ENCODE measurements at places on chromosomes 6 and 20. TPM values are rescaled to one million over a fixed set of nuclear protein-coding genes. Genes with fewer than 3 reads are reported as not detected.
A peak's percentile ranks its signal among the peaks of the same experiment; 100 is the strongest.

IMPG1 gene
- not detected for total RNA-seq

GRCh38 chr6:155273431-155273830 is 9.6 kb downstream of the CLDN20 start:
- DNase-seq, result peak; percentile 97

DNA sequence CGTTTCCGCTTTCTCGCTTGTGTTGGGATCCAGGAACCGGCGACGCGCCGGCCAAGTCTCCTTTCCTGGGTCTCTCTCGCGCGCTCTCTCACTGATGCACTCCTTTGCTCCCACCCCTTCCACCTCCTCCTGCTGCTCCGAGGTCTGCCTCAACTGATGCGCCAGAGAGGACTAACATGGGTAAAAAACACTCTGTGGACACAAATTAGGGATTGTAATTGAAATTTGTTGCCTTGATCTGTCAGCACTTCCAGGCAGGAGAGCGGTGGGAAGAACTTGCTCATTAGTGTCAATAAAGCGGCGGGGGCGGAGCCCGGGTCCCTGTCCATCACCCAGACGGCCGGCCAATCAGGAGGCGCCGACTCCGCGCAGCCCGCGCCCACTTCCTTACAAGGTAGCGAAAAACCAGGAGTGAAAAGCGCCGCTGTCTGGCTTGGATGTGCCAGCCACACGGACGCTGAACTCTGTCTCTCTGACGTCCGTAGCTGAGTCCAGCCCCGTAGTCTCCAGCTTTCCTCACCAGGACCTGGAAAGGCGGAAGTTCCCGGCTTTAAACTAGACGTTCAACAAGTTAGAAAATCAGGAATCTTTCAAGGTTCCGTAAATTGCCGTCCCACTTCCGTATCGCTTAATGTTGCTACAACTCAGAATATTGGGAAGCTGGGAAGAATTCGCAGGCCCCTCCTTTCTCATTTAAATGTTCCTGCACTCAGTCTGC is at the start of gene TBX18:
Gene TBX18 (minus strand): TSS at position 267 of the 718 bp plus-strand sequence. CDS start 417 bp downstream, outside the sequence.
- peak; percentile 98 for DNase-seq

GRCh38 chr20:20489648-20490341 is 121.9 kb downstream of the INSM1 start:
- DNase-seq, result no peak

GSTA5 gene
- not detected for total RNA-seq

ZBP1 gene
- not detected for total RNA-seq

DNA sequence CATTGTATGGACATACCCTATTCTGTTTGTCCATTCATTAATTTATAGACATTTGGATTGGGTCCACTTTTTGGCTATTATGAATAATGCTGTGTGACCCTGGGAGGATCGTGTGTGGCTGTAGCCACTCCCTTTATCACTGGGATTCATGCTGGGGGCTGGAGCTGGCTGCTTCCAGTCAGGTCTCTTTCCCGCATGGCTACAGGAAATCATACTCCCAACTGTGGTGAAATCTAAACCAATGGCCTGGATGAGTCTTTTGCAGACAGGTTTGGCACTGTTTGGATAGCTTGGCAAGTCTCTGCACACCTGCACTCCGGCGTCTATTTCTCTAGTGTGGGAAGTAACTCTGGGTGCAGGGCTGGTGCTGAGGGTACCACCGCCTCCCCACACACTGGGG is 80.4 kb downstream of the RIN2 start:
- no peak for DNase-seq

- DNase-seq, result peak; percentile 73
Measured at GRCh38 chr6:125858427-125859320, 67.9 kb downstream of the NCOA7 start.

AIF1 gene
- total RNA-seq, result 0.13 TPM

CTCFL gene
- not detected for total RNA-seq

RSPO3 gene
- total RNA-seq, result not detected

- DNase-seq, result no peak
Measured at GRCh38 chr6:1908784-1909183, 299.1 kb downstream of the FOXC1 start.

SLC22A23 gene
- total RNA-seq, result 52.6 TPM

FAM229B gene
- total RNA-seq, result 7.0 TPM

DNA sequence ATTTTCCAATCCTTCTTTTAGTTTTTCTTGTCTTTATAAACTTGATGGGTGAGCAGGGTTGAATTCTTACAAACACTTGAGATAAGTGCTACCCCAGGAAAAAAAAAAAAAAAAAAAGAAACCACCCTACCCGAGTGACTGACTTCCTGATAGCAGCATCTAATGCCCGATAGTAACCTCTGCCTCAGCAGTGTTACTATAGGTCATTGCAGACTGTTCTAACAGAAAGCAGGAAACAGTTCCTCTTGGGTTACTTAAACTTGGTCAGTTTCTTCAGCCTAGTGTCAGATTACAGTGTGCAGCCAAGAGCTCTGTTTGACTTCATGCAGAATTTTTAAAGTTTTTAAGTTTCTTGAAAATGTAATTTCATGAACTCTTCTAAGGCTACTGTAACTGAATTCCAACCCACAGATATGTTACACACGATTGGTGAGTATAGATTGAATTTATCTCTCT is 2.1 kb downstream of the MYLIP start:
- no peak for DNase-seq

DNA sequence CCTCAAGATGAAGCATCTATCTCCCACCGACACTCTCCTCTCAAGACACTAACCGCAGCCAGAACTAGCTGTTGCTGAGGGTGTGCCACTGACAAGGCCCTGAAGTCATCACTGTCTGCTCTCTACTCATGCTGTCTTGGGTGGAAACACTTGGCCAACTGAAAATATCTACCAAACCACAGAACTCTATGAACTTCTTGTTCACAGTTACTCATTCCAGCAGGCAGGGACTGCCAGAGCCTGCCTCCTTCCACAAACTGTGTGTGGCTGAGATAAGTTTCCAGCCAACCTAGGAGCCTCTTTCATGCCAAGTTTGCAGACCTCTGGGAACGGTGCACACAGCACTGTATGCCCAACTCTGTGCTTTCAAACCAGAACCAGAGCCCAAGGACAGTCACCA is 45.5 kb upstream of the NXT1 start:
- DNase-seq, result no peak

DNA sequence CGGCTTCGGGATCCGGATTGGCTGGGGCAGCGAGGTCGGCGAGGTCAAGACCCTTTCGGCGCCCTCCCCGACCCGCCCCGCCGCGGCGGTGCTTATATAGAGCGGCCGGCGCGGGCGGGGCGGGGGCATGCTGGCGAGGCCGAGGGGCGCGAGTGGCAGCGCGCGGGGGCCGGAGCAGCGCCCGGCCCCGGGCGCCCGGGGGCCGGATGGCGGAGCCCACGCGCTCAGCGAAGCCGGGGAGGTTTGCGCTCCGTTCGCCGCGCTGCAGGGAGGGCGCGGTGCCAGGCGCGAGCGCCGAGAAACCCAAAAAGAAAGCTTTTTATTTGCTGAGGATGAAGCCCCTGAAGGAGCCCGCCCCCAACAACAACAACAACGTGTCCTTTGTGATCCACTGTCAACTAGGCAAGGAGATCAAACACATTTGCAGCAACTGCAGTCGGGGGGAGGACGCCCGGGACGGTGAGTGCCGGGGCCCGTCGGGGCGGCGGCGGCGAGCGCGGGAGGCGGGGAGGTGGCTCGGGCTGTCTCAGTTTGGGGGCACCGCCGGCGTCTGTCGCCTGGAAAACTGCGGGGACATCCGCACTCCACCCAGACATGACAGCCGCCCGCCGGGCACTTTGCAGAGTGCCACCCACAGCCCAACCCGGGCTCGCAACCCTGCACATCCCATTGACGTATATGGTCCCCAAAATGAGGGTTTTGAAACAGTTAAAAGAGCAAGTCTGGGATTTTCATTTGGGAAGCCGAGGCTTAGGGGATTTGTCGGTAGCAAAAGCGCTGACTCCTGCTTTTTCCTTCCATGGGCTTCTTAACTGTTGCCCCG is 297.3 kb downstream of the PHACTR1 start:
- peak; percentile 21 for DNase-seq

GRCh38 chr20:10242166-10242565 is 23.5 kb downstream of the SNAP25 start:
- DNase-seq, result no peak

DNA sequence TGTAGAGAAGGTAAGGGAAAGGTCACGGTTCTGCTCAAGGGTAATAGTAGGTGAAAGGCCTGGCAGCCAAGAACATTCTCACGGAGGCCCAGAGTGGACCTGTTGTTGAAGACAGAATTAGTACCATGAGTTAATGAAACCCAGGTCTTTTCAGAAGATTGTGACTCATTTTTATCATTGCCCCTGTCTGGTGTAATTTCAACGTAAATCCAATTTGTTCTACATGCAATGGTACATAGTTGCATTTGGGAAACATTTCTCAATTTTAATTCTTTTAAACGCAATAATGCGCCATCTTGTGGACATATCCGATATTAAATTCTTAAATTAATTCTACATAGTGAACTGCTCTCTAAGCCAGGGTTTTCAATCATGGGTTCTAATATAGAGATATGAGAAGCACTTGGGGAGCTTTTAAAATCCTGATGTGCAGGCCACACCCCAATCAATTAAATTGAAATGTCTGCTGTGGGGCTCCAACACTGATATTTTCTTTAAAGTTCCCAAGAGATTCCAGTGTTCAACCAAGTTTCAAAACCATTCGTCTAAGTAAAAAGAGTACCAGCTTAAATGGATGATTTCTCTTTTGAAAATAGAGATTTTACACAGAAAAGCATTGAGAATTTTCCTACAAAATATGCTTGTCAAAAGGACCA is 257.4 kb downstream of the PLCB1 start:
- peak; percentile 59 for DNase-seq

GRCh38 chr6:118804091-118804490 is 89.9 kb upstream of the ASF1A start:
- no peak for DNase-seq
